ENCODE measurements at places on chromosomes 4 and X.

GRCh38 chr4:56427179-56427578 lies 8.2 kb downstream of the PPAT start:
- no peak for DNase-seq

DNA sequence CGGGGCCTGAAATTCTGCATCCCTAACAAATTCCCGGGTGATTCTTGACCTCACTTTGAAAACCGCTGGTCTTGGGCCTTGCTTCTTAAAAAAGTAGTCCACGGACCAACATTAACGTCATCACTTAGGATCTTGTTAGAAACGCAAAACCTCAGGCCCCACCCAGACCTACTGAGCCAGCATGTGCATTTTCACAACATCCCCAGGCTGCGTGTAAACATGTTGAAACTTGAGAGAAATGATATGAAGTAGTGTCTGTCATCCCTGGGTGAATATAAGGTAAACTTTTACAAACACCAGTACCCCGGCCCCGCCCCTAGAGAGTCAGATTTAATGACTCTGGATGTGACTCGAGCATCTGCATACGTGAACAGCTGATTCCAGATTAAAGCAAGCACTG lies 33.7 kb downstream of the SORBS2 start:
- no peak for DNase-seq

DNA sequence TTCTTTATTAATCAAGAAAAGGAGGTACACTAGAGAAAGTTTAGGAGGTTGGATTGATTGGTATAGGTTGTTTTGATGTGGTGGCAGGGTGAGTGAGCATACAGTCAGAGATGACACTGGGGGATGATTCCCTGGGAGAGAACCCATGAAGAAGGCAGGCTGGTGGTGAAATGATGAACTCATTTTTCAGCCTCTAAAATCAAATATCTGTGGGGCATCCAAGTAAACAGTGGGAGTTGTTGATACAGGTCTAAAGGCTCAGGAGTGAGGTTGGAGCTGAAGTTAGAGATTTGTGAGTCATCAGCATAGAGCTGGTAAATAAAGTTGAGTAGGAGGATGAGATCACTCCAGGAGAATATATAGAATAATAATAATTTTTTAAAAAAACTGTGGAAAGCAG lies 10.0 kb upstream of the AP1S2 start:
- DNase-seq: no peak

- no peak for DNase-seq
These were observed 77.3 kb downstream of the ARSJ start for GRCh38 chr4:113901994-113902787.

- no peak for DNase-seq
These were observed 91.5 kb upstream of the SCOC start for GRCh38 chr4:140281828-140282552.

GRCh38 chrX:13966071-13966792 lies 63.5 kb downstream of the GEMIN8 start:
- DNase-seq: no peak

- DNase-seq: no peak
These were observed 1.1 kb upstream of the TRMT10A start for GRCh38 chr4:99564921-99565320.

DNA sequence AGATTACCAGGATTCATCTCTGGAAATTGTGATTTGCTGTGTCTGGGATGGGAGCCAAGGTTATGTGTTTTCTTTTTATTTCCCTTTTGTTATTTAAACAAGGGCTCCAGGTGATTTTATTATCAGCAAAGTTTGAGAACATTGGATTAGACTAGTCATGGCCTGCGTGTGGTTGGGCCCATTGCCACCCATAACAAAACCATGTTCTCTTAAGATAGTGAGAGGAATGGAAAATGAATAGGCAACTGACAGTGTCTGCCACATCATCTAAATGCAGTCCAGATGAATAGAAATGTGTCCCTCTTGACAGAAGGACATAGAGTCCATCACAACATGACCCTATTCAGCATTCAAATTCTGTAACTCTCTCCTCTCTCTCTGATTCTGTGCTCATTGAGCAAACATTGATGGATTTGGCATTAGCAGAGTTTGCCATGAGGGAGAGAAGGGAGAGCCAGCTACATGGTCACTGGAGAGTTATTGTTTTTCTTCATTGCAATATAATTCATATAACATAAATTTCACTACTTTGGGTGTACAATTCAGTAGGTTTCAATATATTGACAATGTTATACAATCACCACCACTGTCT lies 11.7 kb downstream of the XK start:
- DNase-seq: no peak

DNA sequence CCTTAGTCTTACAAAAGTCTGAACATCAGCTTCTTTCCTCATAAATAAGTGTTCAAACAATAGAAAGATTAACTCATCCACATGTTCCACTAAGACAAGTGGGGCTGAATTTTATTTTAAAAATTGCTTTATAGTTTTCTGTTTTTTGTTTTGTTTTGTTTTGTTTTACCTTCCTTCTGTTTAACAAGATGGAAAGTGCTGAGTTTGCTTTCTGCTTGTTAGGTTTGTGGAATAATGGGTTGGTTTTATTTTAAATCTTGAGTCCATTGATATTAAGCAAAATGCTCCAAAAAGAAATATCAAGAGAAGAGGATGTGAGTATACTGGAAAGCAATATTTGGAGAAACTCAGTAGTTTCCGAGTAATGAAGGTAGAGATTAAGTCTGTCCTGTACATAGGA lies 458.7 kb downstream of the FAT4 start:
- no peak for DNase-seq

DNA sequence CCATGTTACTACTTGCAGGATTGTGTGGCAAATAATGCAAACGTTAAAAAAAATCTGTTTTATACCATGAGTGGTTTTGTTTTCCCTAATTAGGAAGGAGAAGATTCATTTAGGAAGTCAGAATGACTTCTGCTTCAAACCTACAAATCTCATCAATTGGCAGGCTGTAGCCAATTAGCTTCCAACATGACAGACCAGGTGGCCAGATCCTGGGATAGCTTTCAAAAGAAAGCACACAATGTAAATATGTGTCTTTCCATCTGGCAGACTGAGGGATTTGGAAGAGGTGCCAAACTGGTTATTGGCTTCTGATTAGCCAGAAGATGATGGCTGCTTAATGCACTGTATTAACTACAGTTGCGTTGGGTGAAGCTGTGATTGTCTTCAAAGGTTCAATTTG lies 432.8 kb downstream of the ANKRD50 start:
- no peak for DNase-seq

DNA sequence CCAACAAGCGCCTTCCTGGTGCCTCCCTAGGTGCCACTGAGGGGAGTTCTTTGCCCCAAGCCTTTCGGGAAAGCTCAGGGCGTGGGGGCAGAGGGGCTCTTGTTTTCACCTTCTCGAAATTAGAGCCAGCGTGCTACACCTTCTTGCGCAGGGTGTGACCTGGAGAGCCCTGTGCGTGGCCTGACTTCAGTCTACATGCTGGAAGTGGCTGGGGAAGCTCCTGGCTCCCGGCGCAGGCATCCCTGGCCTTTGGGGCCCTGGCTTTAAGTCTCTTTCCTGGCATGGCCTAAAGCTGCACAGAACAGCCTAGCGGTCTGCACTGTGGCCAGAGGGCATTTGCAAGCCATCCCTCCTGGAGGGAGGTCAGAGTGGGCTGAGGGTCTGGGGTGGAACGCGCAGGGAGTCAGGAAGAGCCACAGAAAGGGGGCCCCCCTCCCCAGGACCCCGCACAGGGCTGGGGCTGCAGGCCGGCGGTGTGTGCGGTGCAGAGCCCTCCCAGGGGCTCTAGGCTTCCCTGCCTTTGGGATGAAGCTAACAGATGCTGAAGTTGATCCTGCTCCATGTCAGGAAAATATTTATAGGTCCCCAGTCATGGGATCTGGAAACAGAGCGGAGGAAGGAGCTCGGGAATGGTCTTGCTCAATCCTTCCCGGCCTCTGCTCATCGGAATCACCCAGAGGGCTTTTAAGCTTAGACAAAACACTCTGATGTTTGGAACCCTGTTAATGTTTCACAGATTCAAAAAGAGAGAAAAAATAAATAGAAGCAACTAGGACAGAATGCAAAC lies 781 bp upstream of the SPON2 start:
- DNase-seq: no peak

- no peak for DNase-seq
These were observed 283.8 kb downstream of the TRIML1 start for GRCh38 chr4:188423039-188423438.

- DNase-seq: no peak
These were observed at the start of gene NAP1L5 for GRCh38 chr4:88697588-88698329. TSS of gene NAP1L5 (minus strand) at chr4:88697829. CDS start at chr4:88697754, 75 bp downstream.

GRCh38 chrX:29858714-29859113 lies 356.6 kb upstream of the MAGEB2 start:
- no peak for DNase-seq

- no peak for DNase-seq
These were observed 410.6 kb downstream of the HNRNPD start for GRCh38 chr4:81963015-81963762.

DNA sequence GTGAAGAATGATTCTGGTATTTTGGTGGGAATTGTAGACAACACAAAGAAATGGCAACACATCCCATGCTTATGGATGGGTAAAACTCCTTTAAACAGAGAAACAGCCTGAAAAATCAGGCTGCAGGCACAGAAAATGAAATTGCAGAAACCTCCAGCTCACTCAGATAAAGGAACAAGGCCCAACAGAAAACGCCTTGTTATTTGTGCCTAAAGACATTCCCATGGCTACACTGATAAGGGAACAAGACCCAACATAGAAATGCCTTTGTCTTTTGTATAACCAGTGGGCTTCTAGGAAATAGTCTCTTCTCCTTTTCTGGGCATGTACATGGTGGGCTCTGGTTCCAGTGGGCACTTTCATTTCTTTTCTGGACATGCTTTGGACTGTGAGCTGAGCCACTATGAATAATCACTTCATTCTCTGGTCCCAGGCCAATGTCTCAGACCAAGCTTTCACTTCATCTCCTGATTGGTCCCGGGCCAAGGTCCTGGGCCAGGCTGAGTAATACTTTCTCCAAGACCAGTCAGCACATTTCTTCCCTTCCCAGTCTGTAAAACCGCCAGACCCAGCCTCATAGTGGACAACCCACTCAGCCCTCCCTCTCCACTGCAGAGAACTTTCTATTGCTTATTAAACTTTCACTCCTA lies 160.5 kb downstream of the TBX22 start:
- DNase-seq: no peak

Measured in HEK293T (cell line).